ENCODE measurements at places on chromosomes 2 and 18.

DNA sequence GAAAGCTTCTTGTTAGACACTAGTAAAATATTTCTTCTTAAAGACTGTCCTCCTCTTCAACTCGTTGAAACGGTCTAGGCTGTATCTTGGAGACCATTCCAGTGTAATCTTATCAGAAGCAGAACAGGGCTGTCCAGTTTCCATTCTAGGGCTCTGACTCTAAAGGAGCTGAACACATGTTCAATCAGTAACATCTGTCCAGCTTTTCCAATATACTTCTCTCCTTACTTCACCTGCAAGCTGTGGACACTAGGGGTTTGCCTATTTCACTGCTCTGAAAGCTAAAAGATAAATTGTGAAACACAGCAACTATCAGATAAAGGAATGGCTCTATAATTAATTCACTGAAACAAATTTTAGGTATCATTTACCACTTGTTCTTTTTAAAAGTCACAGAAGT, 73.8 kb downstream of the ZNF385B start:
- no peak for DNase-seq

GRCh38 chr2:5433855-5434254, 258.3 kb upstream of the SOX11 start:
- no peak for DNase-seq

DNA sequence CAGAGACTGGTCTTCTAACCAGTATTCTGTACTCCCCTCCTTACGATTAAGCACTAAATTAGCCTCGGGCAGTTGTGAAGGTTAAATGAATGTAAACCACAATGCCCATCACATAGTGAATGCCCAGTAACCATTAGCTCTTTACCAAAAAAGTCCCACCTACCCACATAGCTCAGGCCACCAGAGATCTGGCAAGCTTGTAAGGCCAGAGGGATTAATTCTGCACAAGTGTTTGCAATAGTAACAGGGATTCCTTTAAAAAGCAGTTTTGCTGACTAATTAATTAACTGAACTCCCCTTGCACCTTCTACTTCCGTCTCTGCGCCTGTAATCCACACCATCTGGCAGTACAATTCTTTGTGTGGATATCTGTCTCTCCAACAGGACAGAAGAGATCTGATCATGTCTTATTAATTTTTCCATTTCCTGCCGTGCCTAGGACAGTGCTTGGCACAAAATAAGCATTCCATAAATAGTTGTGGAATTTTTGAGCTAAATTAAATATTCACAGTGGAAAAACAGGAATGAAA, 36.2 kb upstream of the IGFBP2 start:
- DNase-seq: no peak

DNA sequence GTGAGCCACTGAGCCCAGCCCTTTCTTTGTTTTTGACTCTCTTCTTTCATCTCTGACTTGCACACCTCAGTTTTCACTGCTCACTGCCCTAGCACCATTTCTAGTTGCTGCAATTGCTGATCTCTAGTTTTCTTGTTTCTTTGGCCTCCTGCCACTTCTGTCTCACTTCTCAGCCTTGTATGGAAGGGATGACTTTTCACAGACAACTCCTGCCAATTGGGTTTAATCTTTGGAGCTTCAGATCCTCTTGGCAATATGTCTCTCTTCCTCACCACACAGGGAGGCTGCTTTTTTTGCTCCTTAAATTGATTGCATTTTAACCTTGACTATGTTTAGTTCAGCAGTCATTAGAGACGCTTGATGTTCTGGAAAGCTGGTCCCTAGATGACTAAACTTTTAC, 323.1 kb downstream of the CTNNA2 start:
- DNase-seq: no peak

DNA sequence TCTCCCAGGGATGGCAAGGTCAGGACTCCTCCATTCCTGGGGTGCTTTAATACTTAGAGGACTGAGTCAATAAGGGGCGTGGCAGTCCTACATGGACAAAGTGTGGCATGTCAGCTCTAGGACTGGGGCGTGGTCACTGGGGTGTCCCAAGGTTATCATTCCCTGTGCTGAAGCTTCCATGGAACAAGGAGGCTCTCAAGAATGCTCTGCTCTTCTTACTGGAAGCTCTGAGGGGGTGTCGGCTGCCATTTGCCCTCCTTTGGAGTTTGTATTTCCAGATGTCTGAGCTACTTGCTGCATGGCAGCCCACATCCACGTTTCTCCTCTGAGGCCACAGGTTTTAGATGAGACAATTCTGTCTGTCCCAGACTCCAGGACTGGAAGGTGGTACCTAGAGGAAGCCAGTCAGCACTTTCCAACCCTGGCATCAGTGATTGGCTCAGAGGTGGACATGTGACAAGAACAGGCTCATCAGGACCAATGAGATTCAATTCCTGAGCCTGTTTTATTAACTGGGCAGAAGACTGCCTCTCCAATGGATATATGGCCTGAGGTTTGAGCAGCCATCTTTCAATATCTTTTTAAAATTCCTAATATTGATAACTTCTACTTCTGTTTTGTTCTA, 128.9 kb upstream of the ARL4C start:
- no peak for DNase-seq

DNA sequence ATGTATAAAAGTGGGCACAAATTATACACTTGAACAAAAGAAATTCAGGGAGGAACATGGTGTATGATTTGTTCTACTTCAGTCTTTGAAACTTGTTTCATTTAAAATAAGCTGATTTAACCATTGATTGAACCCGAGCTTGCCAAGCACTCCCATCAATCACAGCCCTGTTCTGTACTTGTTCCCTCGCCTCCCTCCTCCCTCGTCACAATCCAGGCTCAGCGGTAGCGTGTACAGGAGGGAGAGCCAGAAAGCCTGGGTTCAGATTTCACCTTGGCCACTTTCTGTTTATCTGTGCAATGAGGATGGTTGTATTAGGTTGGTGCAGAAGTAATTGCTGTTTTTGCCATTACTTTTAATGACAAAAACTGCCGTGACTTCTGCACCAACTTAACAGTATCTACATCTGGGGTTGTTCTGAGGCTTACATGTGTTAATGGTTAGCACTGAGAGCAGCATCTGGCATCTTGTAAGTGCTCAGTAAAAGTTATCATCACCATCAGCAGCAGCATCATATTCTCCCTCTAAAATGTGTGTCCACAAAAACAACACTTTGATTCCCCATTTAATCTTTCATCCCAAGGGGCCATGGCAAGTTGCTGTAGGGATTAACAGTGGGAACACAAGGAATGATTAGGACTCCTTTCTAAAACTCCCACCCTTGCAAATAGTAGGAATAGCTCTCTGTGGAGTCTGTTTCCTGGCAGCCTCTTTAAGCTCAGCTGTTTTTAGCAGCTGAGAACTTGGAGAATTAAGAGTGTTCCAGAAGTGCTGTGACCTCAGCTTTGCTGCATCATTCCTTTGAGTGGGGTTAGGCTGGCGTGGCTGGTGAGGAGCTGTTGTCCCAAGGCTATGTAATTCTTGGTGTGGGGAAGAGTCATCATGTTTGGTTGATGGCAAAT, 4.7 kb downstream of the DPYSL5 start:
- no peak for DNase-seq

GRCh38 chr2:187459256-187459655, 11.2 kb upstream of the CALCRL start:
- no peak for DNase-seq

DNA sequence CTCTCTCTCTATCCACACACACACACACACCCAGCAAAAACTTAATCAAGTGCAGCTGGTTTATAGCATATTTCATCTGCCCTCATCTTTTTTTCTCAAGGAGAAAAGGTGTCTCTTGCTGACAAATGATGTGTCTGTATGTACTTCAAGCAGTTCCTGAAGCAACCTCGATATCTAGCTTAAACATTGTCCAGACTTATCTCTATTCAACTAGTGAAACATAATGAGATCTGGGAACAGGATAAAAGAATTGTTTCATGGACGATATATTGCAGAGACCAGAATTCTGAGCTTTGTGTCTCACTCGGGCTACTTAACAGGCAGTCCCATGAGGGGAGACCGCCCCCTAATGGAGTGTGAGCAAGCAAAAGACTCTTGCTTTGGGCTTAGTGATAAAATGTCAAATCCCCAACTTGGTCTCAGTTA, 929.2 kb upstream of the SOX11 start:
- no peak for DNase-seq

GRCh38 chr2:20614201-20615067, 36.5 kb downstream of the HS1BP3 start:
- DNase-seq: no peak

DNA sequence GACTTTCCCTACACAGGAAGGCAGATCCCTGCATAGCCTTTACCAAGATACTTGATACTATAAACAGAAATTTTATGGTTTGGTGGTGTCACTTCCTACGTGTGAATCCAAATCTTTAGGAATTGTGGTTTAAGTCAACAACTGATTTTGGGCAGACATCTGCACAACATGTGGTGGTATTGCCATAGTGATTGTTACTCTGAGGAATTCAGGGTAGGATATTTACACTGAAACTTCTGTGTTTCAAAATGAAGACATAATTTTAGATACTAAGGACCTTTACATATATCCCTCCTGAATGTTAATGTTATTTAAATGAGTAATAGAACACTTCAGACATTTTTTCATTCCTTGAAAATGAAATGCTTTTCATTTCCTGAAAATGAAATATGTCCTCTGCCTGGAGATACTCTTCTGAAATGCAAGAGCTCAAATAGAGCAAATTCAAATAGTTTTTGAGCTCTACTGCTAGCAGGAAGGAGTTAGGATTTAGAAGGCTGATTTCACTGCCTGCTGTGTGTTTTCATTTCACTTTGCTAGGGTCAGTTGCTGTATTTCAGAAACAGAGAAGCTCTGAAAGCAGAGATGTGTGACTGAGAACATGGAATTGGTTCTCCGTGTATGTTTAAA, 77.2 kb downstream of the MDH1 start:
- no peak for DNase-seq

DNA sequence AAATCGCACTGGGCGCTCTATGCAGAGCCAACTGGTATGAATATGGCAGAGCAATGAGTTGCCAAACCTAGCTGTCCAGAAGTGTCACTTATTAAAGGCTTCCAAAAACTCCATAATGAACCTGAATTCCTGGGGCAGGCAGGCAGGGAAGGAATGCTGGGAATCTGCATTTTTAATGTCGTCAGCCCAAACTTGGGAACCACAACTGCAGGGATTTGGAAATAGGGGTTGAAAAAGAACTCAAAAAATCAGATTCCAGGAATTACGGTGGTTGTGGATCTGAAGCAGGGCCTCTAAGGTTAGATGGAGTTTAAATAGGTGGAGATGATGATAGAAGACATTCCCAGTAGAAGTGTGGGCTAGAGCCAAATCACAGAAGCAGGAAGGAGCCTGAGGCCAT, 15.0 kb downstream of the NCKAP5 start:
- no peak for DNase-seq

GRCh38 chr2:163453920-163454319, 281.9 kb downstream of the FIGN start:
- DNase-seq: peak; percentile 29

GRCh38 chr2:98088261-98088660, 1.3 kb downstream of the VWA3B start:
- no peak for DNase-seq

DNA sequence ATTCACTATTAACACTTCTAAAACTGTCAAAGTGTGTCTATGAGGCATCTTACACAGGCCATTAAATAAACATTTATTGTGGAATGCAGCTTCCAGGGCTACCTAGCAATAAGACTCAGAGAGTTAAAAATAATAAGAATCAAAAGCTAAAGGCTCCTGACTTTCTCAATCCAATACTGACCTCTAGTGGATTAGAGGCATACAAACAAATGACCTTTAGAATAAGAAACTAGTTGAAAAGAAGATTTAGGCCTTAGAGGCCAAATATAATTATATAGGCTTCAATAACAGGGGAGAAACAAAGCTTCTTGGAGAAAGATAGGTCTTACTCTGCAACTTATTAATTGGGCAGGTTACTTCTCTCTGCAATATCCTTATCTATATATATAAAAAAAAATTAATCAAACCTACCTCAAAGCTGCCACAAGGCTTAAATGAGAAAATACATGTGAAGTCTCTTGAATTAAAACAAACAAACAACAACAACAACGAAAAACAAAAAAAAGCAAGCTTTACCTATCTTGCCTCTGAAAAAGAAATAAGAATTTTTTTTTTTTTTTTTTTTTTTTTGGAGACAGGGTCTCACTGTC, 246.1 kb downstream of the EXOC6B start:
- DNase-seq: peak; percentile 53

DNA sequence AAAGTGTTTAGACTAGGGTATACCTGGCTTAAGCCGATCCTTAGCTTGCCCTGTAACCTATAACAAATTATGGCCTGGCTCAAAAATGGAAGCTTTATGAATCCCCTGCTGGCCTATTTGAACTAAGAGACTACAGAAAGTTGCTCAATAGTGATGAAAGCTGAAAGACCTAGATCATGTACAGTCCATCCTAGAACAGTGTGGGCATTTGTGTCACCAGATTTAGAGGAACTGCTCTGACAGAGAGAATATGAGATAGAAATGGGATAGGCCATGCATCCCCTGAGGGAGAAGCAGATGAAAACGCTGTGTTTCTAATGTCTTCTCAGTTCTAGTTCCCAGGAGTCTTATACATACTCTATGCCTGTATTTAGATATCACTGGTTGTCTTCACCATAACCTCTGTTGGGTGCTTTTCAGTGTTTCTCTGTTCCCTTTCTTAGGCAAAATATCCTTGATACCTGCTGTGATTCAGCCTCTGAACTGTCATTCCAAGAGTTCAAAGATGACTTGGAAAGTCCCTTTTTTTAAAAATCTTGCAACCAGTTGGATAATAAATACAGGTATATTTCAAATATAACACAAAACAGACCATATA, 246.9 kb upstream of the SLC39A10 start:
- no peak for DNase-seq

DNA sequence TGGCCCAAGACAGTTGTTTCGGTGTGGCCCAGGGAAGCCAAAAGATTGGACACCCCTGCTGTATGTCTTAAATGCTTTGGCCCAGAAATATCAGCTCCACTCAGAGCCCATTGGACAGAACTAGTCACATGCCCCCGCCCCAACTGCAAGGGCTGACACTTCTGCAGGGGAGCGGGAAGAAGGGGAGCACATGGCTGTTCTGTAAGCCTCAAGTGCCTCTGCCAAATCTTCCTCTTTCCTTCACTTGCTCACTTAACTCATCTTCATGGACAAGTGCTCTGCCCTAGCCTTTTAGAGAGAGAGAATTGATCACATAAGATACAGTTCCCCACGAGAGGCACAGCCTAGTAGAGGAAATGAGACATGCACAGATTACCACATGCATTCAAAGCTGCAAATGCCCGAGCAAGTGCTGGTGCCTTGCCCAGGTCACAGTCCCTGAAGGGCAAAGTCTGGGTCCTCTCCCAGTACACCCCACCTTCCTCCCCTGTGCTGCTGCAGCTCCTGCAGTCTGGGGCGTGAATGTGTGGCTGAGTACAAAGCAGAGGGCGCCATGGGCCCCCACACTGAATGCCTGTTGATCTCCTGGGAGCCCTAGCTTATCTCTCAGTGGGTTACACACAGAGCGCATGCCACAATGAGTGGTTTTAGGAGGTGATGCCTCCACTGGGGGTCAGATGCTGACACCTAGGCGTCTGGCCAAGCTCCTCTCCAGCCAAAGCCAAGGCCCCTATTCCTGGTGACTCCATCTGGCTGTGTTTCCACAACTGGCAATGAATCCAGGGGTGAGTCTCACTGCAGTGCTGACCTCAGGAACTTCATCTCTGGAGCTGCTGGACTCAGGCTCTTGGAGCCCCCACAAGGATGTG, 135.3 kb downstream of the CTIF start:
- DNase-seq: peak; percentile 7

- DNase-seq: no peak
These were observed 116.6 kb downstream of the PTPRM start for GRCh38 chr18:7683753-7684152.

Measured in bronchial epithelial cell (primary cell).